GM12891 (cell line): ENCODE measurements at places on chromosomes 2 and 18.

DNA sequence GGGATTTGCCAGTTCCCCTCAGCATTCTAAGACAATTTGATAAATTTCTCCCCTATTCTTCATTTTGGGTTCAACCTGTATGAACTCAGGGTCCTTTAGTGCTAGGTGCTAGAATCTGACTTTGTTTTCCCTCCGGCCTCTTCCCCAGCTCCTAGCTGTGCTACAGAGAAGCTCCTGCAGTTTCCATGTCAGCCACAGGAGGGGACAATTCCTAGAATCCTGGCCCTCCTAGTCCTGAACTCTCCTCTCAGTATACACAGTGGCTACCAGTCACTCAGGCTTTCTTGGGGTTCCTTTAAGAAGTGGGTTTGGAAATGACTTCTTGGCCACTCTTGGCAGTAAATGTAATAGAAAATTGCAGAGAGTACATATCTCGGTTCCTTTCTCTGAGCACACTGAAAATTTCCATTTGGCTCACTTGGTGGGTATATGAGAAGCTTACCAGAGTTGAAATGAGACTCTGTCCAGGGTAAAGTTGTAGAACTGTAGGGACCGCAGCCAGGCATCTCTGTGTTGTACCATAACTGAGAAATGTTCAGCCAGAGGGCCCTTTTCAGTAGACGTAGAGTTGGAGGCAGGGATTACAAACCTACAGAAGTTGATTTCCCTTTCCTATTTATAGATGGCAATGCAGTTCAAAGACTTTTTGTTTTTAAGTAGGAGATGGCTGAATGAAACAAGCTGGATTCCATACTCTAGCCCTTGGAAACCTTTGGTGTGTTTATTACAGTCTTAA is 5.0 kb upstream of the CHST10 start:
- no peak for DNase-seq

- no peak for DNase-seq
Measured at GRCh38 chr2:48715956-48716355, 39.6 kb downstream of the LHCGR start.

- no peak for DNase-seq
Measured at GRCh38 chr2:29209551-29209950, 94.3 kb downstream of the CLIP4 start.

GRCh38 chr2:219851801-219852481 is 224.5 kb downstream of the SLC4A3 start:
- no peak for DNase-seq
